ENCODE measurements at places on chromosomes 13 and 19. TPM values are rescaled to one million over a fixed set of nuclear protein-coding genes. Genes with fewer than 3 reads are reported as not detected.
A peak's percentile ranks its signal among the peaks of the same experiment; 100 is the strongest.

The KCNC3 gene
- 5.6 TPM for total RNA-seq

The OSCAR gene
- not detected for total RNA-seq

The CYP2S1 gene
- total RNA-seq, result 0.27 TPM

The ATP7B gene
- 0.83 TPM for total RNA-seq

The COG3 gene
- 22.0 TPM for total RNA-seq

The C1QTNF9B gene
- not detected for total RNA-seq

The TEX101 gene
- total RNA-seq, result not detected

The PNMA8C gene
- total RNA-seq, result not detected

GRCh38 chr13:33745370-33746324 lies 72.3 kb upstream of the RFC3 start:
- DNase-seq, result no peak

DNA sequence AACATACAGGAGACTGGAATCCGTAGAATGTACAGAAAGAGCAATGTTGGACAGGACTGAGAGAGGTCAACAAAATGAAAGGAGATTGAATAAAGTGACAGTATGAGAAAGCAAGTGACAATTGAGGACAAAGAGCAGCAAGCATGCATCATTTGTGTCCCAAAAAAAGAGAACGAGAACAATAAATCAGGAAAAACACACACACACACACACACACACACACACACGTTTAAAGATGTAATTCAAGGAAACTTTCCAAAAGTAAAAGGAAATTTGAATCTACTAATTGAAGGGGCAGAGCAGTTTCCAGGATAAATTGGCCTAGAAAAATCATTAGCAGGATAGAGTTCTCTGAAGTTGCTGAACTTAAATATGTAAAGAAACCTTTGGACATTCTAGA lies 16.9 kb downstream of the DPY19L3 start:
- DNase-seq, result no peak

GRCh38 chr13:32897296-32897695 lies 118.9 kb upstream of the KL start:
- no peak for DNase-seq

DNA sequence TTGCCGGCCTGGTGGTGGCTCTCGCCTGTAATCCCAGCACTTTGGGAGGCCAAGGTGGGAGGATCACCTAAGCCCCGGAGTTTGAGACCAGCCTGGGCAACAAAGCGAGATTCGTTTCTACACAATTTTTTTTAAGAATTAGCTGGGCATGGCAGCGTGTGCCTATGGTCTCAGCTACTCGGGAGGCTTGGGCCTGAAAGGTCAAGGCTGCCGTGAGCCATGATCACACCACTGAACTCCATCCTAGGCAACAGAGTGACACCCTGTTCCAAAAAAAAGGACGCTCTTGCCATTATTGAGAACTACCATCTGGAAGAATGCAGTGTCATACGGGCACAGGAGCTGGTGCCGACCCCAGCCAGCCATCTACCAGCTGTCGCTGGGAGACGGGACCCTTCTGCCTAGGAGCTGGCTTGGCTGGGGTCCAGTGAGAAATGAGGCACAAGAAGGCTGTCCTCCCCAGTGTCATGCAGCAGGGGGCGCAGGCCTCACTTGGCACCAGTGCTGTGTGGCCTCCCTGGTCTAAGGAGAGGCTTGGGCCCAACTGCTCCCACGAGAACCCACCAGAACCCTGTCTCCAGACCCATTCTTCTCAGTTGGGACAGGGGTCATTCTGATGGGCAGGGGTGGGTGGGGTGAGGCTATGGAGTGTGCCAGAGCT lies 12.2 kb upstream of the RELB start:
- peak; percentile 63 for DNase-seq

DNA sequence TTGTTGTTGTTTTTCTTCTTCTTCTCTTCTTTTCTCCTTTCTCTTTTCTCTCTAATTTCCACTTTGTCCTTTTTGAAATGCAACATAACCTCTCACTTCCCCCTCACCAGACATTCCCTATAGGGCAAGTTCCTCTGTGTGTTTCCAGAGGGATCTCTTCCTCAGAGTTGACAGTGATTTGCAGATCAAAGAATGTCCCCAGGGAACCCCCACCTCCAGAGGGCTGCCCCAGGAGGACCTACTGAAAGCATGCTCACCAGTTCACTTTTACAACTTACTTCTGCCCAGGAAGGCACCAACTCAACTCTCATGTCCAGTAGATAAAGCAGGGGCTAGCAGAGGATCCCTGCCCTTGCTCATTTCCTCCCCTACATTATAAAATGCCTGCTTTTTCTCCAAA lies 1648.0 kb downstream of the PCDH9 start:
- no peak for DNase-seq

- DNase-seq, result no peak
Measured at GRCh38 chr19:19349365-19349764, 28.7 kb downstream of the MAU2 start.

DNA sequence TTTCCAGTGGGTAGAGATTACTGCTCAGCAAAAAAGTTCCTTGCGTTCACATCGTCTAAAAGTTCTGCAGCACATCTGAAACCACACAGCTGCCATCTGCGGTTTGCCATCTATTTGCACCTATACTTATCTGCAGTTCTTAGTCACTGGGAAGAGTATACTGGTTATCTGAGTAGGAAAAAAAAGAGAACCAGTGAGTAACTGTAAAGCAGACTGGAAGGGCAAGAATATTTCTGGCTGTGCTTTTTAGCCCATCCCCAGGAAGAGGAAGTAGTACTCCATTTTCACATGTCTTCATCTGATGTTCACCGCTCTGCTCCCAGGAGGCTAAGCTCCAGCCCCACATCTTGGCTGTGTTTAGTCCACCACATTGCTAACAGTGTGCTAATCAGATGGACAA lies 35.6 kb downstream of the EFNB2 start:
- DNase-seq, result no peak

DNA sequence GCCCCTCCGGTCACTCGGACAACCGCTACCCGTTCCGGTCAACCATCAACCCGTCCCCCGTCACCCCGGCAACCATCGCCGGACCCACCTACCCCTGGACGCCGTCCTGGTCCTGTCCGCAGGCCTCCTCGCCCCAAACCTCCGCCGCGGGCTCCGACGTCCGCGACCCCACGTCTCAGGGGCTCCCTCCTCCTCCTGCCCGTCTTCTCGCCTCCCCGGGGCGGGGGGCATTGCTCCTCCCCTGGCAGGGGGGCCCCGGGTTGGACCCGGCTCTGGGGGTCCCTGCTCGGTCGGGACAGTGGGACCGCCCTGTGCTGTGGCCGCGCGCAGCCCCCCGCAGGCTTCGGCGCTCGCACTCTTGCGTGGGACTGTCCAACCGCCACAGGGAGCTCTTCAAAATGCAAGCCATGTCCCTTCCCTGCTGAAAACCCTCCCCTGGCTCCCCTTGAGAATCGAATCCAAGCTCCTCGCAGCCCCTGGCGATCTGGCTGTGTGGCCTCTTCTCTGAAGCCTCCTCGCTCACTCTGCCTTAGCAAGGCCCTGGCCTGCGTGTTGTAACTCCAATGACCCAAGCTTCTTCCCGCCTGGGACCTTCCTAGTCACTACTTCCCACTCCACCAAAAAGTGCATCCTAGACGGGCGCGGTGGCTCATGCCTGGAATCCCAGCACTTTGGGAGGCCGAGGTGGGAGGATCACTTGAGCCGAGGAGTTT lies 8.4 kb downstream of the EPHX3 start:
- no peak for DNase-seq

DNA sequence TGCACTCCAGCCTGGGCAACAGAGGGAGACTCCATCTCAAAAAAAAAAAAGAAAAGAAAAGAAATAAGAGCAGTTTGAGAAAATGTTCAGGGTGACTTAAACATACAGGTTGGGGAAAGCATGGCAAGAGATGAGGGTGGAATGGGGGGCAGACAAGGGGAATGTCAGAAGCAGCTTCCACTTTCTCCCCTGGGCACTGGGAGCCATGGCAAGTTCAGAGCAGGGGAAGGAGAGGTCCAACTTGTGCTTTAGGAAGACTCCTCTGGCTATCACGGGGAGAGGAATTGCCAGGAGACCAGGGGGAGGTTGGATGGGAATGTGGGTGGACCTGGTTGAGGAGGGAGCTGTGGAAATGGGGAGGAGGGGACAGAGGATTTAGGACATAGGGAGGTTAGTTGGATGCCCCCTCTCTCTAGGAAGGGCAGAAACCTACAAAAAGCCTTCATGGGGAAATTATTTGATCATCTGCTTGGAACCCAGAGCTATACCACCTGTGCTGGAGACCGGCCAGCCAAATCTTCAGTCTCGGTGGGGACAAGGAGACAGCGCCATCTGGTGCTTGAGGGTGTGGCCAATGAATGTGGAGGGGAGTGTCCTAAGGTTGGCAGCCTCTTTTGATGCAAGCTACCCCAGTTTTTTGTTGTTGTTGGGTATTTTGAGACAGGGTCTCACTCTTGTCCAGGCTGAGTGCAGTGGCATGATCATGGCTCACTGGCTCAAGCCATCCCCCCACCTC lies 7.3 kb upstream of the STRN4 start:
- peak; percentile 56 for DNase-seq

DNA sequence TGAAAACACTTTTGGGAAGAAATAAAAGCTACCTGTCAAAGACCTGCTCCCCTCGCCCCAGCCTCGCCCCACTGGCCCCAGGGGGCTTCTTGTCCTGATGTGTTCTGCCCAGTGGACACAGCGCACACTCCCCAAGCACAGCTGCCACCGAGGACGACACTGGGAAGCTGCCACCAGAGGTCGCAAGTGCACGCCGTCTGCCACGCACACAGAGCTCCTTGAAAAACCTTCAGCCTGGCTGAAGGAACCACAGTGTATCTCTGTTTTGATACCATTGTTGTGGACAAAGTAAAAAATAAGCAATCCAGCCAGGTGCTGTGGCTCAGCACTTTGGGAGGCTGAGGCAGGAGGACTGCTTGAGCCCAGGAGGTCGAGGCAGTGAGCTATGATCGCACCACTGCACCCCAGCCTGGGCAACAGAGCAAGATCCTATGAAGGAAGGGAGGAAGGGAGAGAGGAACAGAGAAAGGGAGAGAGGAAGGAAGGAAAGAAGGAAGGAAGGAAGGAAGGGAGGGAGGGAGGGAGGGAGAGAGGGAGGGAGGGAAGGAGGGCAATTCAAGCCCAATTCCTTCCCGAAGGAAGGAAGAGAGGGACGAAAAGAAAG lies 57.3 kb downstream of the CEBPG start:
- peak; percentile 53 for DNase-seq

DNA sequence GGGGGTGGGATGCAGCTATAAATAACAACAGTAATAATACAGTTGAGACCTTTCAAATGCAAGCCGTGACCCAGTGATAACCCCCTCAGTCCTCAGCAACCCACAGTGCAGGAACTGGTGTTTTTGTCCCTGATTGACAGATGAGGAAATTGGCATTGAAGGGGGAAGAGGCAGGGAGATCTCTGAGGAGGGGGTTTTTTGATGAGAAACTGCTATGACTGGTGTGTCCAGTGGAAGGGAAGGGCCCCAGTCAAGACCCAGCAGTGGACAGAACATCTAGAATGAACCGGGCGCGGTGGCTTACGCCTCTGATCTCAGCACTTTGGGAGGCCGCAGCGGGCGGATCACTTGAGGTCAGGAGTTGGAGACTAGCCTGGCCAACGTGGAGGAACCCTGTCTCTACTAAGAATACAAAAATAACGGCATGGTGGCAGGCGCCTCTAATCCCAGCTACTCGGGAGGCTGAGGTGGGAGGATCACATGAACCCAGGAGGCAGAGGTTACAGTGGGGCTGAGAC lies 1.9 kb downstream of the MAP1S start:
- no peak for DNase-seq

- DNase-seq, result no peak
Measured at GRCh38 chr19:5926641-5927440, 12.8 kb downstream of the CAPS start.

GRCh38 chr13:30153545-30154426 lies 153.6 kb downstream of the KATNAL1 start:
- DNase-seq, result no peak

DNA sequence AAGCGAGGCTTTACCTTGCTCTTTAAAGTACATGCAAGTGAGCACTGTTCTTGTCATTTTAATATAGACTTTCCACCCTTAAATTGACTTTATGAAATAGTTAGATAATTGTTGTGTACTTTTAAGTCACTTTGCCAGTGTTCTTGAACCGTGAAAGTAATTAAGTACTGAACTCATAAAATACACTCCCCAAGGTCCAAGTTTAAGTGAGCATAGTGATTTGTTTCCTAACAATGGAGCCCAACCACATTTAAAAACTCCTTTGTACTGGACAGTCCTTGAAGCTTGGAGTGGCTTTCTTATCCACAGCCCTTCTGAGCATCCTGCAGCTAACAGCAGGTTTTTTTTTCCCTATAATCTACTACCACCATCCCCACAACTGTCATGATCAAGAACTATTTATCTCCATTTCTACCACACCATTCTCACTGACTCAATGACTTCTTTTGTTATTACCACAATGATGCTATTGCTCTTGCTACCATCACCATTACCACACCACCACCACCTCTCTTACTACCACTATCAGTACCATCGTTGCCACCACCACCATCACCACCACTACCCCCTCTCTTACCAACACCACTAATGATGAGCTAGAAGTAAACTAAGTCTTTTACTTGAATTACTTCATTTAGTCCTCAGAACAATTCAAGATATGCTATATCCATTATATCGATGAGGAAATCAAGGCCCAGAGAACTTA lies 452.6 kb downstream of the DIAPH3 start:
- DNase-seq, result no peak

- no peak for DNase-seq
Measured at GRCh38 chr13:37288057-37288720, 182.7 kb upstream of the CSNK1A1L start.

DNA sequence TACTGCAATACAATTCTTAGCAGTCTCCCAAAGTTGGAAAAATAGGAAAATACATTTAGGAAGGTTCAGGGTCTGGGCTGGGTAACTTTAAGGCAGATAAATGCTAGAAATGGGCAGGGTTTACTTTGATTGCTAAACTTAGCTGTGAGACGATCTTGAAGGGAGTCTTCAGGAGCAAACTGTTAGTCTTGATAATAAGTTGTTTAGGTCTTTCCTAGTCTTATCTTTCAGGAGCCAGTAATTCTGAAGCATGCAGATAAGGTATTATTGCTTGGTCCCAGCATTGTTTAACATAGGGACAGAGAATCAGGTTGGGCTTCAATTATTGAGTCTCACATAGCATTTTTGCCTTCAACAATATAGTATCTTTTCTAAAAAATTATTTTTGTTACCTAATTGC lies 262.4 kb upstream of the MIR17HG start:
- DNase-seq, result no peak

- DNase-seq, result no peak
Measured at GRCh38 chr19:33510462-33511194, 11.0 kb downstream of the PEPD start.

- DNase-seq, result peak; percentile 40
Measured at GRCh38 chr19:47109541-47110375, 3.8 kb downstream of the ZC3H4 start.

DNA sequence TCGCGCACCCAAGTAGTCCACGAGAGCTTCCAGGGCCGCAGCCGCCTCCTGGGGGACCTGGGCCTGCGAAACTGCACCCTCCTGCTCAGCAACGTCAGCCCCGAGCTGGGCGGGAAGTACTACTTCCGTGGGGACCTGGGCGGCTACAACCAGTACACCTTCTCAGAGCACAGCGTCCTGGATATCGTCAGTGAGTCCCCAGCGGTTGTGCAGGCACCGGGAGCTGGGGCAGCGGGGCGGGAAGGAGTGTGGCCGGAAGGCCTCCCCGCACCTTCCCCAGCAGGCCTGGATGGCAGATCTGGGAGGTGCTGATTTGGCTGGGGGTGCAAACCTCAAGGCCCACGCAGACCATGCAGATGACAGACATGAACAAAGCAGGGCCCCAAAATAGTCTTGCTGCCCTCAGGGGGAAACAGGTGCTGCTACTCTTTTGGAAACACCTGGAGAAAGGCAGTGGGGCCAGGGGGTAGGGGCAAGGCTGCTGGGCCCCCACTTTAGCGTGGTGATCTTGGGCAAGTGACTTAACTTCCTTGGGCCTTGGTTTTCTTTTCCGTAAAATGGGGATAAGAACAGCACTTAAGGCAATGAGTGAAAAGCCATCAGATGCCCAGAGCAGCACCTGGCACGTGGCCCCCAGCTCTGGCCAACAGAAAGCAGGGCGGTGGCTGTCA lies 4.0 kb downstream of the MAG start:
- DNase-seq, result peak; percentile 22

Measured in activated T-cell treated with anti-CD3 and anti-CD28 coated beads, Interleukin-2, amount 50 U/mL, for 4 hours (primary cell).